Stimulated activated CD4-positive, alpha-beta T cell treated with anti-CD3 and anti-CD28 coated beads, Interleukin-1b, Interleukin-23, amount 100 ng/mL, for 1 hour (primary cell): ENCODE measurements at places on chromosomes 12 and 14.

DNA sequence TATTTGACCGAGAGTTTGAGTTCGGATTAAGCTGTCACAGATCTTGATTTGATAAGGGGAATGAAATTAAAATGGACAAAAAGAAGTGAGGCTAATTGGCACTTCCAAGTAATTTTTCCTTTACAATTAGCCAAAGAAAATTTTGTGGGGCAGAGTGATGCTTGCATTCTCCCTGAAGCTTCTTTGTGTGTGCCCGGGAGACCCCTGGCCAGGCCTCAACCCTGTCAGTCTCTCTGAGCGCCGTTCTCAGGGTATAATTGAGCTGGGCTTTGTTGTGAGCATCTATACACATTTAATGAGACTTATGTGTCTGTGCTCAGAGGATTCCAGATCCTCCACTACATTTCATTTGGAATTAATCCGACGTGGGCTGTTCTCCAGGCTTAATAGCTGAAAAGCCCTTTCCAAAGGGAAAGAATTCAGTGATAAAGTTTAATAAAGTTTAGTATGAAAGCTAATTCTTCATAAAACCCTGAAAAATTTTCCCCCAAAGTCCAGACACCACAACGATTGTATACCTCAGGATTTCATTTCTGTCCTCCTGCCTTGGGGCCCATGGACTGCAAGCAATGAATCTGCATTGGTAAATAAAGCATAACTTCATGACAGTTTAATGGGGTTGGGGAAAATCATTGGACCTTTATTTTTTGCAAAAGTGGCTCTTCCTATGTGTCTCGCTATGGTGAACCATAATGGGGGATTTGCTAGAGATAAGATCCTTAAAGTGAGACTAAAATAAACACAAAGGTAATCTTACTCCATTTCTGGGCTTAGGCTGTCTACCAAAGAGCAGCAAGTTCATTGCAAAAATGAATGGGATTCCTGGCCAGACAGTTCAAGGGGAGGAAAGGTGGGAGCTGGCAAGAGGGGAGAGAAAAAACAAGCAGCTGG, 292.6 kb downstream of the C12orf75 start:
- no peak for DNase-seq

- no peak for DNase-seq
These were observed 189.0 kb upstream of the AMIGO2 start for GRCh38 chr12:47268501-47269454.

- DNase-seq, result no peak
These were observed 38.9 kb downstream of the FBXO33 start for GRCh38 chr14:39393289-39393688.

- no peak for DNase-seq
These were observed 1630.2 kb upstream of the FLRT2 start for GRCh38 chr14:83899706-83900105.

GRCh38 chr12:116157845-116158267, 119.6 kb downstream of the MED13L start:
- no peak for DNase-seq

- no peak for DNase-seq
These were observed 124.9 kb downstream of the ATP23 start for GRCh38 chr12:58066296-58066695.

DNA sequence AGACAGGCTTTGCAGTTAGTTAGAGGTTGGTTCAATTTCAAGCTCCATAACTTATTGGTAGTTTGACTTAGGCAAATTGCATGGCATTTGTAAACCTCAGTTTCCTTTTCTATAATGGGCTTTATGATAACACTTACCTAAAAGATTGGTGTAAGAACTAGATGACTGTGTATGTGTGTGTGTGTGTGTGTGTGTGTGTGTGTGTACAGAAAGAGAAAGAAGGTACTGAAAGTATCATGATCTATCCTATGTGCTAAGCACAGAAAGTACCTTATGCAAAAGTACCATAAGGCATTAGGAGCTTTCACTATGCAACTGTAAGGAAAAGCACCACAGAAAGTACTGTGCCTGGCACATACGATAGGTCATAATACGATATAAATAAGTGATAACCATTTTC, 304.3 kb upstream of the KITLG start:
- no peak for DNase-seq

DNA sequence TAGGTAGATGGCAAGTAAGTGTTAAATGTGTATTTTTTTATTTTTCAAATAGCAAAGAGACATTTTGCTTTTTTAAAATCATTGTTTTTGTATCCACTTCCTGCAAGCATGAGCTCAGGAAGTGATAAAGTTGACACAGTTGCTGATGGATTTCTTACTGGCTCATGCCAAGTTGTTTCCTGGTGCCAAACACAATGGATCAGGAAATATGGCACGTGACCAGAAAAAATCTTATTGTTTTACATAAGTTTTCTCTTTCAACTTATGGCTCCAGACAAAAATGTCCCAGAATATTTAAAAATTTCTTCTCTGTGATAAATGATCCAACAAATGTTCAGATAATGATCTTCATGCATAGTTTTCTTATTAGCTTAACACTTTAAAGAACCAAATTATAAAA, 1279.1 kb upstream of the FLRT2 start:
- DNase-seq, result no peak

GRCh38 chr14:104287301-104288009, 149.1 kb downstream of the KIF26A start:
- no peak for DNase-seq

DNA sequence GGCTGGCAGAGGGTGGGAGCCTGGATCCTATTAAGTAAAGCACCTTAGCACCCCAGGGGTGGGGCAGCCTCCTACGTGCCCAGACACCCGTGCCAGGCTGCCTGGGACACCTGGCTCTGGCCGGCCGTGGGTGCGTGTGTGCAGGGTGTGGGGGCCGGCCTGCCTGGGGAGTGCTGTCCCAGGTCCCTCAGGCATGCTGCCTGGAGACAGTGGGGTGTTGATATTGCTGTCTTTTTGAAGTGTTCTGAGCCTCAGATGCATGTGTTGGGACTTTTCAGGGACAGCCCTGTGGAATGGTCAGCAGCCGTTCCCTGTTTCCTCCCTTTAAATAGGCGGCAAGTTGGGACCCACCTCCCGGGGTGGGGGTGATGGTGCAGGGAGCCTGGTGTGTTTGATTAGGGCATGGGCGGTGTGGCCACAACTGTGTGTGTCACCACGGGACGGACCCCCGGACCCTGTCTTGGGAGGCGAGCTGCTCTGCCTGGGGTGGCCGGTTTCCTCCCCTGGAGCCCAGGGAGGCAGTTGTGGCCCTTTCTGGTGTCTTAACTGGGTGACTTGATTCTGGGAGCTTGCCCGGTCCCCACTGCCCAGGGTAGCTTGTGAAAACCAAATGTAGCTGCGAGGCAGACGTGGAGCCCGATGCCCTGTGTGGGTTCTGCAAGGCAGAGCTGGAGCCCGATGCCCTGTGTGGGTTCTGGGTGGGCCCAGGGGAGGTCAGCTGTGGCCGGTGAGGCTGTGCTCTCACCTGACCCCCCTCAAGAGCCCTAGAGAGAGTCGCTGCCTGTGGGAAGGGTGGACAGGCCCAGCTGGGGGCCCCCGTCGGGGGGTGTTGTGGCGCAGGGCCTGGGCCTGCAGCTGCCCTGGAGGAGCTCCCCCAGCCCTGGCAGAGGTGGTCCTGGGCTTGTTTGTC, 8.2 kb downstream of the ULK1 start:
- DNase-seq, result no peak

DNA sequence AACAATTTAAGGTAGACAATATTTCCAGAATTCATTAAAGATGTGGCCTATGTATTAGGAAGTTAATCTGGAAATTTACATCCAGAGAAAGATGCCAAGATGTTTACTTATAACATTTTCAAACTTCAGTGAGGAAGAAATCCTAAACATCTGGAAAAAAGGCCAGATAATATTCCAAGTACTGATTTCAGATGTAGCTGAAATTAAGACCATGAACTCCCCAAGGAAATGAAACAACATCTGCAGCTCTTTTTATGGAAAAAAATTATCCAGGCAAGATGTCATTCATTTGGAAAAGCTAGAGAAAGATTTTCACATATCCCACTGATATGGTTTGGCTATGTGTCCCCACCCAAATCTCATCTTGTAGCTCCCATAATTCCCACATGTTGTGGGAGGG, 35.0 kb downstream of the GNG2 start:
- DNase-seq, result no peak

GRCh38 chr12:51534216-51535074, 56.6 kb upstream of the SCN8A start:
- no peak for DNase-seq

GRCh38 chr12:29733501-29733900, 50.2 kb downstream of the TMTC1 start:
- DNase-seq, result no peak

GRCh38 chr12:20319366-20319765, 49.0 kb upstream of the PDE3A start:
- no peak for DNase-seq

GRCh38 chr12:22014783-22015144, 31.3 kb upstream of the CMAS start:
- DNase-seq, result no peak

GRCh38 chr12:128657378-128657777, 166.4 kb downstream of the SLC15A4 start:
- no peak for DNase-seq

- DNase-seq, result no peak
These were observed 653.8 kb downstream of the NOVA1 start for GRCh38 chr14:25944020-25944419.

GRCh38 chr12:65067383-65067782, 53.7 kb downstream of the WIF1 start:
- DNase-seq, result no peak

DNA sequence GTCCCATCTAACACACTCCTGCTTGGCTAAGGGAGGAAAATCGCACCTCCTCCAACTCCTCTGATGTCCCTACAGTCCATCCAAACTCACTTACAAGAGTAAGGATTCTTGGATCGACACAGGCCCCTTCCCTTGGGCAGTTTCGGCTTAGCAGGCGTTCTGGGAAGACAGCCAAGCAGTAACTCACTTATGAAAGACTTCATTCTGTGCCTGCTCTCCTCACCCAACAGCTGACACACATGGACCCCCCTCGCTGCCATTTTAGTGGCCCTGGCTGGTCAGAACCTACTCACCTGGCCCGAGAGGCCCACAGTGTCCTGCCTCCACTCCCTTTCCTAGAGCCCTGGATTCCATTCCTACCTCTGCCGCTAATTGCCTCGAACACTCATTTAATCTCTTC, 52.3 kb upstream of the BCL2L14 start:
- no peak for DNase-seq

- no peak for DNase-seq
These were observed 167.9 kb downstream of the PRKD1 start for GRCh38 chr14:29759521-29760340.

DNA sequence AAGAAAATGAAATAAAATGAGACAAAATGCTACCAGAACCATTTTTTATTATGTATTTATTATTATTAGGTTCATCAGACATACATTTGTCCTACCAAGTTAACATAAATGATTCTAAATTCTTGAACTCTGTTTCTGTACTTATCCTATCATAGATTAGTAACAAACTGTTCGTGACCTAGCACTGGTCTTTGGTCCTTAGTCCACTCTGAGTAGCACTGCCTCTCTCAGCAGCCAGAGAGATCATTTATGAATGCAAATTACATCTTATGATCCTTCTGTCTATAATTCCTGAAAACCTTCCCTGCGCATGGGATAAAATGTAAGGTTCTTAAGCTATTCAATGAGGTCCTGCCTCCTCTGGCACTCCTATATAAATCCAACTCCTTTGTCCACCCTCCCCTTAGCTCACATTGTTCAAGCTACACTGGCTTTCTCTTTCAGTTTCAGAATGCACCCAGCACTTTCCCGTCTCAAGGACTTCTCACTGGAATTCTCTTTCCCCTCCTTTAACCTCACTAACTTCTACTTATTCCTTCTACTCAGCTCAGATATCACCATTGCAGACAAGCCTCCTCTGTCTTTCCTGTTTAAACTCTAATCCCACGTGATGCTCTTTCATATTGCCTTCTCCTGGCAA, 17.1 kb downstream of the PDZRN4 start:
- DNase-seq, result no peak

- no peak for DNase-seq
These were observed 58.8 kb downstream of the CHGA start for GRCh38 chr14:92981726-92982125.

GRCh38 chr12:50686976-50687375, 76.9 kb upstream of the ATF1 start:
- DNase-seq, result no peak

GRCh38 chr14:75025082-75025481, 22.4 kb downstream of the EIF2B2 start:
- no peak for DNase-seq

DNA sequence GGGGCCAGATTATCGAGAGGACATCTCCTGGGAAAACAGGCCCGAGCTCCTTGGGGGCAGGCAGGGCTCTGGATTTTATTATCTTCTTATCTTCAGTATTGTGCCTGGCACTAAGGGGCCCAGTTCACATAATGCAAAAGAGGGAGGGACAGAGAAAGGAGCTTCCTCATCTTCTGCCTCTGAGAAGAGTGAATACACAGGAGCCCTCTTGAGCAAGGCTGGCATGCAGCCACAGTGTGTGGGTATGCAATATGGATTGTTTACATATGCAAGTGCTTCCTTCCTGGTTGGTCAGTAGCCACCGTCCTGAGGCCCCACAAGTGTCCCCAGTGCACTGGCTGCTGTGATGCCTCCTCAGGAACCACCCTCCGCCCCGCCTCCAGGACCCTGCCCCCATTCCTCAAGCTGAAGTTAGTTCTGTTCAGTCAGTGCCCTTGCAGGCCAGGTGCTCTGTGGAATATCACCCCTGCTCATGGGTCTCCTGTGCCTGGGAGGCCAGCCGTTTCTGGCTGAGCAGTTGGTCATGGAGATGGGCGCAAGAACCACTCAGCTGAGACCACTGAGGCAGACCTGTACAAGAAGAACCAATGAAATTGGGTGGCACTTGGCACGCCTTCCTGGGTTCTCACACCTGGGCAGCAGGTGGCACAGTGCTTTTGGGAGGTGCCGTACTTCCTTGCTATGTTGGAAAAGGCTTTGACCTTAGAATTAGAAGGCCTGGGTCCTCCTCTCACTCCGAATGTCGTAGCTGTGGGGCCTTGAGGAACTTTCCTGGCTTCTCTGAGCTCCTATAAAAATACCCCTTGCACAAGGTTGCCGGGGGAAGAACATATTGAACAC, 35.1 kb upstream of the ACTN1 start:
- no peak for DNase-seq

DNA sequence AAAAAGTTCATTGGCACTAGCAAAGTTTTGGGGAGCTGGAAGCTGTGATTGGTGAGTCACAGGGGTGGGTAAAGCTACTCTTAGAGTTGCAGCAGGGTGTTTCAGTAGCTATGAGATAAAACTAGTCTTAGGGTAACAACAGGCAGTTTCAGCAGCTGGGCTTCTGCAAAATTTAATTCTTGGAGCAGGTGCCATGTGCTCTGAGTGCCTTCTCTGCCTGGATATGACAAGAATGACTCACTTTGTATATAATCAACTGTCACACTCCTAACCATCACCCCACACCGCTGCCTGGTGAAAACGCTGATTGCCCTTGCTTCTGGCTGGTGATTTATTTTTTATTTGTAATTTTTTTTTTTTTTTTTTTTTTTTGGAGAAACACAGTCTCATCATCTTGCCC, 10.5 kb upstream of the PLBD2 start:
- DNase-seq, result no peak

GRCh38 chr14:62957562-62957961, 87.7 kb downstream of the KCNH5 start:
- no peak for DNase-seq

GRCh38 chr12:75058228-75058627, 151.4 kb downstream of the KCNC2 start:
- DNase-seq, result no peak

GRCh38 chr12:1272142-1272541, 281.1 kb downstream of the ERC1 start:
- no peak for DNase-seq
